Renal cortex interstitium (tissue), 15 donors: ENCODE measurements at places on chromosomes 13 and 19. TPM values are rescaled to one million over a fixed set of nuclear protein-coding genes. Genes with fewer than 3 reads are reported as not detected.

- DNase-seq = no peak
These were observed 55.2 kb downstream of the MBD3L1 start for GRCh38 chr19:8887364-8887763.

GRCh38 chr13:111280681-111281585 is 39.5 kb upstream of the TEX29 start:
- DNase-seq = no peak

The BEST2 gene
- 0.09 TPM for polyA plus RNA-seq

The ZSCAN5B gene
- polyA plus RNA-seq = not detected

The SHISA7 gene
- polyA plus RNA-seq = 0.09 TPM
